ENCODE measurements at places on chromosomes 3 and 15.

GRCh38 chr3:194181612-194182529, 45.9 kb downstream of the HES1 start:
- DNase-seq: no peak

GRCh38 chr3:120448756-120449155, 2.0 kb downstream of the FSTL1 start:
- DNase-seq: no peak

- no peak for DNase-seq
Measured at GRCh38 chr15:41483519-41483918, 10.2 kb upstream of the ITPKA start.

GRCh38 chr3:58038675-58039292, 30.6 kb downstream of the FLNB start:
- no peak for DNase-seq

- no peak for DNase-seq
Measured at GRCh38 chr15:38127306-38127771, 125.3 kb upstream of the SPRED1 start.

- no peak for DNase-seq
Measured at GRCh38 chr3:62727536-62727935, 147.7 kb downstream of the CADPS start.

DNA sequence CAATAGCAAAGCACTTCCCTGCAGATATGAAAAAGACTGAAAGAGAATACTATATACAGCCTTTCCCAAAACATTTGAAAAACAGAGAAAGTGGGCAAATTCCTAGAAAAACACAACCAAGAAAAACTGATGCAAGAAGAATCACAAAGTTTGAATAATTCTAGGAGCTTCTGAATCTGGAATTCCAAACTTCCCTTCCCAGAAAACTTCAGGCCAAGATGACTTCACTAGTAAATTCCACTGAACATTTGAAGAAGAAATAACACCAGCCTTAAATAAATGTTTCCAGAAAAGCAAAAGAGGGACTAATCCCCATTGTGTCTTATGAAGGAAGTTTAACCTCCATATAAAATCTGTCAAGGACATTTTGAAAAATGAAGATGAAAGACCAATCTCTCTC, 15.8 kb upstream of the NSMCE3 start:
- no peak for DNase-seq

GRCh38 chr15:45399381-45400212, 21.3 kb upstream of the GATM start:
- DNase-seq: no peak

GRCh38 chr15:101022876-101023275, 103.7 kb downstream of the LRRK1 start:
- no peak for DNase-seq

- DNase-seq: no peak
Measured at GRCh38 chr15:79924379-79924778, 27.6 kb upstream of the MTHFS start.

- DNase-seq: peak; percentile 8
Measured at GRCh38 chr3:161274691-161275298, 53.7 kb downstream of the NMD3 start.

- DNase-seq: no peak
Measured at GRCh38 chr3:98534168-98534567, 2.4 kb downstream of the GPR15 start.

DNA sequence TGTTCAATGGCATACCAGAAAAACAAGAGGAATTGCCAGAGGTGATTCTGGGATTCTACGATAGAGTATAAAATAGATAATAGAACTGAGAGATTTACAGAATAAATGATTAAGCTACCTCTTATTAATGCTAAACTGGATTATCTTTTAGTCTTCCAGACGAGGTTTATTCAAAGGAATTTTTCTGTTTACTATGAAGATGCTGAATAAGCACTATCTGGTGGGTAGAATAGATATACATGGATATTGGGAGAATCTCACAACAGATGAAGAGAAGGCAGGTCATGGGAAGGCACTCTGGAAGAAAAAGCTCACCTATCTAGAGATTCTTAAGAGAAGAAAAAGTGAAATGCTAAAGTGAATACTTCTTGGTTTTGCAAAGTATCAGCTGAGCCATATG, 11.2 kb downstream of the CIP2A start:
- DNase-seq: no peak

DNA sequence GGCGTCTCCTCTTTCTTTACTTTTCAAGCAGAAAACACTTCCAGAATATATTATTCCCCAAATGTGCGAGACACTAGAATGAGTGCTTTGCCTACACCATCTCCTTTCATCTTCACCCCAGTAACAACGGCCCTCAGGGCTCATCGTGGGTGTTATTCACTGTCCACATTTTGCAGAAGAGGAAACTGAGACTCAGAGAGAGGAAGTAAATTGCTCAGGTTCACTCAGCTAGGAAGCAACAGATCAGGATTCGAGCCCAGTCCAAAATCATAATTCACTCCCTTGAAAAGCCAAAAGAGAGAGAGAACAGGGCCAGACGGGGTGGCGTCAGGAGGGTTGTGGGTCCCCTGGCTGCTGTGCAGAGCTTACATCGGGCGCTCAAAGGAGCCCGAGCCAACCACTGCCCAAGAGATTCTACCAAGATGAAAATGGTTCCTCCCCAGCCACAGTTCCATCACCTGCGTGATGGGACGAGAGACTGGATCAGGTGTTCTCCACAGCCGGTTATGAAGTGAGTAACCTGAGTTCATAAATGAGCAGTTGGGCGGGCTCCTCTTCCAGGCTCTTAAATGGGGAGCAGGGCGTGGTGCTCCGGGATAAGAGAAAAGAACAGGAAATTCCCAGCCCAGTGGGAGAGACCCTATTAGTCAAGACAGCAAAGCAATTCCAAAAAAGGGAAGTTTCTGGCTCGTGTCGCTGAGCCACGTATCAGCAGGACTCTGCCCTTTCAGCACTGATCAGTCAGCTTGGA, 48.6 kb upstream of the FLNB start:
- no peak for DNase-seq

- no peak for DNase-seq
Measured at GRCh38 chr3:101266566-101266965, 53.8 kb downstream of the IMPG2 start.

DNA sequence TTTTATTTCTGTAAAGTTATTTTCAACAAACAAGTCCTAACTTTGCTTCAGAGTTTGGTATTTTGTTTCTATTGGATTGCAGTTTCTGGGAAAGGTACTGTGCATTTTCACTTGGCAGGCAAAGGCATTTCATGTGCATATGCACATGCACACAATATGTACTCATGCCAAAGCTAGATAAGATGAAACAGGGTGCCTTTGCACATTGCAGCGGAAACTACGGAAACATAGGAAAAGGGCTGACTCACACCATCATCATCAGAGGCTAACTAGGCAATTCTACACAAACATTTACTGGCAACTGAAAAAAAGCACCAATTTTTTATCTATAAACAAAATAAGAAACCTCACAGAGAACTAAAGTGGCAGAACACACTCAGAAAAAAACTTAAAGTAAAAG, 550.6 kb upstream of the NECTIN3 start:
- DNase-seq: no peak

- no peak for DNase-seq
Measured at GRCh38 chr3:111454551-111454950, 87.4 kb upstream of the CD96 start.
